ENCODE measurements at places on chromosomes 11 and 22.

DNA sequence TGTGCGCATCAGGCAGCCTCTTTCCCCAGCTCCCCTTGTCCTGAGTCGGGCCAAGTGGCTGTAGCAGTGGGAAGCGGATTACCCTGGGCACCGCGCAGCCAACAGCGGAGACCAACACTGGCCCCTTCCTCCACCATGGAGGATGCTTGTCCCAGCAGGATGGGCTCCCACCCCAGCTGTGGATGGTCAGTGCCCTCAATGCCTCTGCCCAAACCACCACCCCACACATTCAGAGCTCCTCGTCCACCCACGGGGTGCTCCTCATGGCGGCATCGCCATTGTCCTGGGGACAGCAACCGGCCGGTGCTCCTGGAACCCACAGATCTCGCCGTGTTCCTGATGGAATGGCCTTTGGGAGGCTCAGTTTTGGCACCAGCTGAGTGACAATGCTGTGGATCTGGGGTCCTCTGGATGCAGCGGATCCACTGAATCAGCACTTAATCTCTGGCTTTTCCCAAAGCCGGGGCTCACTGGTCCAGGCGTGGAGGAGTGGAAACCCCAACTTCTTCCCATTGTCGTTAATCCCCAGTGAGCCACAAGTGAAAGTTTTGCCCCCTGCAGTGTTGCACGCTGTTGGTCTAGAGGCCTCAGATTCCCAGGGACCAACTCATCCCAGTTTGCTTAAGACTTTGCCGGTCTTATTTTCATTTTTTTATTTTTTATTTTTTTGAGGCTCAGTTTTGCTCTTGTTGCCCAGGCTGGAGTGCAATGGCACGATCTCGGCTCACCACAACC is 4.1 kb upstream of the B4GALNT4 start:
- no peak for DNase-seq

- DNase-seq: no peak
Measured at GRCh38 chr11:788009-788640, 1.8 kb downstream of the CEND1 start.

GRCh38 chr11:31325160-31325559 is 44.4 kb downstream of the DCDC1 start:
- no peak for DNase-seq

DNA sequence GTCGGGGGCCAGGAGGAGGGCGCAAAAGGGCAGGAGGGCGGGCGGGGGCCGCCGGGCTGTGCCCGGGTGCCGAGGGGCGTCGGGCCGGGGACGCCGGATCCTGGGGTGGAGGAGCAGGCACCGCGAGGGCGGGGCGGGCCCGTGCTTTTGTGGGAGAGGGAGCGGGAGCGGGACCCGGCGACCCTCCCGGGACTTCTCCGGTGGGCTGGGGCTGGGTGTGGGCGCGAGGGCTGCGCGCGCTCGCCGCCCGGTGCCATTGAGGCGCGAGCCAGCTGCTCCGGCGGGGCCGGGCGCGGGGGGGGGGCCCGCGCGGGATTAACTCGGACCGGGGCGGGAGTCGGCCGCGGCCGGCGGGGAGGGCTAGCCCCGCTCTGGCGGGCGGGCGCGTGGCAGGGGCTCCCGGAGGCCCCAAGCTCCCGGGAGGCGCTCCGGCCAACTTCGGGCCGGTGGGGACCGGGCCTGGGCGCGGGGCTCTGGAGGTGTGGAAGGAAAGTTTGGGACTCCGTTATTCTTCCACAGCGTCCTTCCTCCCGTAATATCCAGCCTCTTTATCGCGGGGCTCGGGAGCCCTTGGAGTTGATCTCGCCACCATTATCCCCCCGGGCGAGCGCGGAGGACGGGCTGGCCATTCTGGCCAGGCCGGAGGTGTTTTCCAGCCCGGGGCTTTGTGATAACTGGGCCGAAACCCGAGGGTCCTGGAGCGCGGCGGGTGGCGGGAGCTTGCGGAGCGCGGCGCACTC is 936 bp downstream of the CECR2 start:
- no peak for DNase-seq

GRCh38 chr11:16979703-16980622 is 34.3 kb downstream of the PLEKHA7 start:
- no peak for DNase-seq

GRCh38 chr11:102809971-102810370 is 12.0 kb upstream of the MMP1 start:
- DNase-seq: no peak

DNA sequence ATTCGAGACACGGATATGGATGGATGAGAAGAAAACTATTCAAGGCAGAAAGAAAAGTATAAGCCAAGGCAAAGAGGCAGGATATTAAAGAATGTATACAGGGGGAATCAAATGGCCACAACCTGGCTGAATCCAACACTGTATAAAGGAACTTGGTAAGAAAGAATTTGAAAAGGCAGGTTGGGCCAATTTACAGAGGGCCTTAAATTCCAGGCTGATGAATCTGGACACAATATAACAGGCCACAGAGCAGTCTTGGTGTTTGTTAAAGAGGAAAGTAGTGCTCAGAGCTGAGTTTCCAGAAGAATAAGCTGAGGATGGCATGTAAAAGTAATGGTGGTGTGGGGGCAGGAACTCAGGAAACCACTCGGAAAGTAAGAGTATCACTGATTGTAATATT is 72.3 kb upstream of the POU2AF2 start:
- DNase-seq: no peak

- no peak for DNase-seq
Measured at GRCh38 chr11:3745161-3745560, 52.2 kb downstream of the NUP98 start.

- DNase-seq: no peak
Measured at GRCh38 chr11:93236741-93237675, 39.2 kb upstream of the SLC36A4 start.

DNA sequence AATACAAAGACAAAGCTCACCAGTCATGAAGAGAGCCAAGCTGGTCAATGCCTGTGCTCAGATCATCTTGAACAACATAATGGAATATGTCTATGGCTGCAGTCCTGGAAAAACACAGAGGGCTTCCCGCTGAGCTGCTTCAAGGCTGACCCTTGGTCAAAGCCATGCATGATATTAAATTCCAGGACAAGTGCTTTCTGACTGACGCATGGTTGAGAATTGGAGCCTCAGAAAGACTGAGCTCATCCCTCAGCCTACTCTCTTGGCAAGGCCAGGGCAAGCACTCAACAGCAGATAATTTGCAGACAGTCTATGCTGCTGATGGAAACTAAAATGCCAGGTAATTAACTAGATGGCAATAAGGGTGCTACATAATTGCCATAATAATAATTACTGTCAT is 89.2 kb downstream of the GALNT18 start:
- no peak for DNase-seq

GRCh38 chr22:16953206-16954059 is 54.6 kb downstream of the GAB4 start:
- no peak for DNase-seq

GRCh38 chr22:22091400-22091878 is 108.9 kb upstream of the TOP3B start:
- no peak for DNase-seq

- no peak for DNase-seq
Measured at GRCh38 chr22:50602338-50602700, 1.7 kb downstream of the MAPK8IP2 start.

GRCh38 chr22:25694196-25694907 is 47.6 kb upstream of the MYO18B start:
- DNase-seq: no peak

GRCh38 chr11:78985663-78986062 is 411.0 kb upstream of the NARS2 start:
- DNase-seq: no peak

DNA sequence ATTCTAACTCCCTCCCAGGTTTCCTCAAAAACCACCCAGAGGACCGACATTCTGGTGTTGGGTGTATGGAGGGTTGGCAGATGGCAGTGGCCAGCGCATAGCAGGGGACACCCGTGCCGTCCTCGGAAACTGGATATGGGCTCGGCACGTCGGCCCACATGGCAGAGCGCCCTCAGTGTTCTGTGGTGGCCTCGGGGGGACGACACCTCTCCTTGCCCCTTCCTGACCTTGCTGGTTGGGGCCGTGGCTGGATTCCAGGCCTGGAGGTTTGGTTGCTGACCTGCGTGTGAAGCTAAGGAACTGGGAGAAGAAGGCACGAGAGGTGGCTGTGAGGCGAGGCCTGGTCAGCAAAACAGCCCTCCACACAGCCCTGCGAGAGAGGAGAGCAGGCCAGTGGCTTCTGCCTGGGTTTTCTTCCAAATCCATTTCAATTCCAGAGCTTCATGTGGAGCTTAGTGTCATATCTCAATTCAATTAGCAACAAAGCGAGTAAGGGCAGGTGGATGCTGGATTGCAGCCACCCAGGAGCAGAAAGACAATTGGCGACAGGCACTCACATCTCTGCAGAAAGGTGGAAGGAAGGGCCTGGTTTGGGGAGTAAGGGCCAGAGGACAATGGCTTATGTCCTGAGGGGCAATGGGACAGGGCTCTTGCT is 478.4 kb downstream of the BRD1 start:
- DNase-seq: no peak

GRCh38 chr11:11740836-11741235 is 100.9 kb upstream of the USP47 start:
- DNase-seq: no peak

DNA sequence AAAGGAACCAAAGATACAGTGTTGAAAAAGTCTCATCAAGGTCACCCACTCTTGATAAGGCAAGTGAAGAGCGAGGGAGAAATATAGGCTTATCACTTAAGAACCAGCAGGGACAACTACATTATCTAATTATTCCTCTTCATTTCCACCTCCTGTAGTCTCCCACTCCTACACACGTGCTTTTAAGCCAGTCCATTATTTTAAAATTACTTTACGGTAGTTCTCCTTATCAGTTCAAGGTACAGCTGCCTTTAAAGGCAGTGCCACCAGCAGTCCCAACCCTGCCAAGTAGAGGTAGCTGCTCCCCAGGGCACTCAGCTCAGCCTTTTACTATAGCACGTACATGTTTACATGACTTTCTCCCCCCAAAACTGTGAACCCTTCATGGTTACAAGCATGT is 161.5 kb upstream of the BLID start:
- no peak for DNase-seq

- DNase-seq: no peak
Measured at GRCh38 chr11:34263441-34264091, 94.2 kb downstream of the ABTB2 start.

DNA sequence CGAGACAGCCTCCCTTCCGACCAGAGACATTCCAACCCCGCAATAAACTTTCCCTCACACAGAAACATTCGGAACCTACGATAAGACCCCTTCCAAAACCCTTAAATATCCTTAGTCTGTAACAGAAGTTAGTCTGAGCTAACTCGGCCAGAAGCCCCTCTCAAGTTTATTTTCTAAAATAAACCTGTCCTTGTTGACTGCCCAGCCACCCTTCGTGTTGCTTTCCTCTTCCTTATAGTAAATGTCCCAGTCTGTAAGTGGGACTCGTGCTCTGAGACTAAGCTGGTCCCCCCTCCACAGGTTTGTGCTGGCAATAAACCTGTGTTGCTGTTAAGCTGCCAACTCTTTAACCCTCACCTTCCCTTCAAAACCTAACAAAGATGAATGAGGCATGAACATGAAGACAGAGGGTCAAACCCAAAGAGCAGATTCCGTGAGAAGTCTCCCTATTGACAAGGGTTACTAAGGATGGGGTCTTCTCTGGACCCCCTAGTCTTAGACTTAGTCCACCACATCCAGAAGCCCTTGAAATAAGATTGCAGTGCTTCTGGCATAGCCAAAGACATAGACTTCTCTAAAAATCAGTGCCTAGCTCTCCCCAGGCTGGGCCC is 18.2 kb downstream of the MIF start:
- no peak for DNase-seq

GRCh38 chr11:126101930-126102283 is 39.2 kb upstream of the CDON start:
- no peak for DNase-seq

GRCh38 chr11:125300791-125301218 is 136.3 kb downstream of the PKNOX2 start:
- DNase-seq: no peak

DNA sequence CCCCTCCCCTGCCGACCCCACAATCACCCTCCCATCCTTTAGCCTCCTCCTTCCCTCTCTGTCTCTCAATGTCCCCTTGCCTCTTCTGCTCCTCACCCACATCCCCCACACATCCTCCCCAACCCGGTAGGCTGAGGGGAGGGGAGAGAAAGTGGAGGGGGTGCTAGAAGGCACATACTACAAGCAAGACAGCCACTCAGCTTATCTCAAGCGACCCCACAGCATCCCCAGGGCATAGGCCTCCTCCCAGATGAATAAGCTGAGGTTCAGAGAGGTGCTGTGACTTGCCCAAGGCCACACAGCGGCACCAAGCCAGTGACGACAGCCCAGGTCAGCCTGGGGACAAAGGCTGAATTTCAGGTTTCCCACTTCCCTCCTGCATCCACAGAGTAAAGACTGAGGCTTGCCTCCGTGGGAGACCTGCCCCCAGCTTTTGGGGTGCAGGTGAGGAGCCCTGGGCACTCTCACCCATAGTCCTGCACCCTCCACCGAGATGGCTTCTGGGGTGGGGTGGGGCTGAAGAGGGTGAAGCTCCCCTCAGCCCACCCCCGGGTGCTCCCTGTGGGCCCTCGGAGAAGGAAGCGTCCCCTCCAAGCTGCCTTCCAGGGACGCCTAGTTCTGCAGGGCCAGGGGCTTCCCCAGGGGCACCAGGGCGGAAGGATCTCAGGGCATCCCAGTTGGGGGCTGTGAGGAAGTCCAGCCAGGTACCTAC is 511 bp downstream of the RAC2 start:
- DNase-seq: no peak

- no peak for DNase-seq
Measured at GRCh38 chr22:42959576-42960509, 55.1 kb downstream of the PACSIN2 start.

- no peak for DNase-seq
Measured at GRCh38 chr11:42657169-42657568, 654.6 kb upstream of the API5 start.

GRCh38 chr22:25237503-25237902 is 18.1 kb downstream of the CRYBB2 start:
- no peak for DNase-seq

DNA sequence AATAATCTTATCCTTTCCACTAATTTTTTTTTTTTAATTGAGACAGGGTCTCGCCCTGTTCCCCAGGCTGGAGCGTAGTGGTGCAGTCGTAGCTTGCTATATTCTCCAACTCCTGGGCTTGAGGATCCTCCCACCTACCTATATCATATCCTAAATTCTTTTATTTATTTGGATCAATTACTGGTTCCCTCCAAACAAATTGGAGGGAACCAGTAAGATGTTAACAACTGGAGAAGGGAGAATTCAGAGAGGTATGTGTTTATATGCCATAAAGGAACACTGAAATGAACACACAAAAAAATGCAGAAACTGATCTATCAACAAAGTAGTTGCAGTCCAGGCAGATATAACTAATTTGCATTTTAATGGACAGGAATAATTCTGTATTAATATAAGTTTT is 63.6 kb downstream of the ATXN10 start:
- no peak for DNase-seq

Measured in stimulated activated CD8-positive, alpha-beta memory T cell treated with anti-CD3 and anti-CD28 coated beads, Interleukin-2, amount 100 ng/mL, for 1 hour (primary cell).